ENCODE measurements at places on chromosomes 1 and 21.

DNA sequence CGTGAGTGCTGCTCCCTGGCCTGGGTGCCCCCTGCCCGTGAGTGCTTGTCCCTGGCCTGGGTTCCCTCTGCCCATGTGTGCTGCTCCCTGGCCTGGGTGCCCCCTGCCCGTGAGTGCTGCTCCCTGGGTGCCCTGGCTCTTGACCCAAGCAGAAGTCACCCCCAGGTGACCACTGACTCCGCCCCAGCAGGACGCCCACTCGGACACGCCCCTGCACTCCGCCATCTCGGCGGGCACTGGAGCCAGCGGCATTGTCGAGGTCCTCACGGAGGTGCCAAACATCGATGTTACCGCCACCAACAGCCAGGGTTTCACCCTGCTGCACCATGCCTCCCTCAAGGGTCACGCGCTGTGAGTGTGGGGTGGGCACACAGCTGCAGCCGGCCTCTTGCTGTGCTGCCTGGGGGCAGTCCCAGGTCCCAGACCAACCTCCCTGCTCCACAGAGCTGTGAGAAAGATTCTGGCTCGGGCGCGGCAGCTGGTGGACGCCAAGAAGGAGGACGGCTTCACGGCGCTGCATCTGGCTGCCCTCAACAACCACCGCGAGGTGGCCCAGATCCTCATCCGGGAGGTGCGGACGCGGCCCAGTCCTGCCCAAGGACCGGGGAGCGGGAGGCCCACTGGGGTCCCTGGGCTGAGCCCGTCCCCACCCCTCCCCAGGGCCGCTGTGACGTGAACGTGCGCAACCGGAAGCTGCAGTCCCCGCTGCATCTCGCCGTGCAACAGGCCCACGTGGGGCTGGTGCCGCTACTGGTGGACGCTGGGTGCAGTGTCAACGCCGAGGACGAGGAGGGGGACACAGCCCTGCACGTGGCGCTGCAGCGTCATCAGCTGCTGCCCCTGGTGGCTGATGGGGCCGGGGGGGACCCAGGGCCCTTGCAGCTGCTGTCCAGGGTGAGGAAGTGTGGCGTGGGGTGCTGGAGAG lies 3.9 kb upstream of the MMP23B start:
- no peak for DNase-seq

DNA sequence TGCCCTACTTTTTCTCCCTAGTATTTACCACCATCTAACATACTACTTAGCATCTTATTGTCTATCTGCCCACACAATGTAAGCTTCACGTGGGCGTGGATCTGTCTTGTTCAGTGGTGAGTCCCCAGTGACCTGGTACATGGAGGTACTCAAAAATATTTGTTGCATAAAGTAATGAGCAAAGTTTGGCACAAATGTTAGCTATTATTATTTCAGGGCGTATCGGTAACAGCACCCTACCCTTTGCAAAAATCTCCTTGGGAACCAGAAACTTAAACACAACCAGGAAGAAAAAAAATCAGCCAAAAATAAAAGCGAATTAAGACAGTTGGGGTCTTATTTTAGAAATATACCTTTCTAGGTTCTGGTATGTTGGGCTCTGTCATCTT lies 454 bp upstream of the NENF start:
- DNase-seq, result no peak

DNA sequence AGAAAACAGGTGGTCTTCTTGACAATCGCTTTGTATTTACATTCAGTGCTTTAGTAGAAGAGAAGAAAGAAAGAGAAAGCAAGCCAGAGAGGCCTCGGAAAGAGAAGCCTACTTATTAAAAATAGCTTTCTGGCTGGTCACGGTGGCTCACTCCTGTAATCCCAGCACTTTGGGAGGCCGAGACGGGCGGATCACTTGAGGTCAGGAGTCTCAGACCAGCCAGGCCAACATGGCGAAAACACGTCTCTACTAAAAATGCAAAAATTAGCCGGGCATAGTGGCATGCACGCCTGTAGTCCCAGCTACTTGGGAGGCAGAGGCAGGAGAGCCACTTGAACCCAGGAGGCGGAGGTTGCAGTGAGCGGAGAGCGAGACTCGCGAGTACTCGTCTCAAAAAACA lies 1.8 kb upstream of the SLC19A2 start:
- no peak for DNase-seq

GRCh38 chr1:206925106-206925736 lies 3.5 kb upstream of the FCMR start:
- no peak for DNase-seq

- DNase-seq, result no peak
Observed at GRCh38 chr1:228889289-228889688, 154.0 kb downstream of the RHOU start.

DNA sequence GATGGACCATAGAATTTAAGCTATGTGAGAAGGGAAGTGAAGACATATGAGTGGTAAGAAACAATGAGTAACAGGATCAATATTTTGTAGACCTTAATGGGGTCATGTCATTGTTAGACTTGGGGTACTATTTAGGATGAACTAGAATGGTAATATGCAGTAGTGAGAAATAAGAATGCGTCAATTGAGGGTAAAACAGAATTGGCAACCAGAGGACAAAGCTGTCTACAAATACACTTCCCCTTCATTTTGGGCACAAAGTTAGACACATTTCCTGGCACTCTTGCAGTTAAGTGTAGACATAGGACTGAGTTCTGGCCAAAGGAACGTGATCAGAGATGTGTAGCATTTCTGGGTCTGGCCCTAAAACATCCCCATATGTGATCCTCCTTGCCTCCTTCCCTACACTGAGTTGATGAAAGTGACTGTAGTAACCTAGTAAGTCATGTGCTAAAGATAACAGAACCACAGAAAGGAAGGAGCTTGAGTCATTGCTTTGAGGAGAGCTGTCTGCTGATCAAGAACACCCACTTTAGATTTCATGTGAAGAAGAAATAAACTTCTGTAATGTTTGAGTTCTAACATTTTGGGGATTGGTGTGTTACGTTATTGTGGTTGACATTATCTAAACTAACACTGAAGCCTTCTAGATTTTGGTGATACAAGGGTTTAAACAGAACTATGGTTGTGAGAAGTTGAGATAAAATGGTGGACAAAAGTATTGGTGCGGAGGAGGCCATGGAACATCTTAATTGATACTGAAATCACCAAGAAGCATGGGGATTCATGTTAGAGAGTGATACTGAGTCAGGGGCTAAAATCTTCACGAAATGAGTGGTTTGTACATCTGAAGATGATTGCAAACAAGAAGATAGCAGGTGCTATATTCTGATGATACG lies 41.7 kb downstream of the CD55 start:
- no peak for DNase-seq

- DNase-seq, result no peak
Observed at GRCh38 chr1:243287652-243288051, 31.8 kb downstream of the SDCCAG8 start.

DNA sequence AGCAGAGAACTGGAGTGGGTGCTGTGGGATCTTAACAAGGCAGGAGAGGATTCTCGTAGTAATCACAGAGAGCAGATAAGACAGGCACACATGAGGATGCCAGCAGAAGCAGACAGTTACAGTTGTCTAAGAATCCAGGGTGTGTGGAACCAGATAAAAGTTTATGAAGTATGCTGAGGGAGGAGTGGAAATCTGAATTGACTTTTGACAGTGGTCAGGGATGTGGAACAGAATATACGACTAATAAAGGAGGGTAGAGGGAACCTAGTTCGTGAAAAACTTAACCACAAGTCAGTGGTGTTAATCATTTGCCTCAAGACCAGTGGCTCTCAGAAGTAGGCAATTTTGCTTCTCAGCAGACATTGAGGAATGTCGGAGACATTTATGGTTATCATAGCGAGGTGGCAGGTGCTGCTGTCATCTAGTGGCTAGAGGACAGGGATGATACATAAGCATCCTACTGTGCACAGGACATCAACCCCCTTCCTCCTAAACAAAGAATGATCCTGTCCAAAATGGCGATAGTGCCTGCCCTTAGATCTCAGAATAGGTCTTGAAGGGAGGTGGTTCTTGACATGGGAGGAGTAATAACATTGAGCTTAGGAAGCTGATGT lies 3.0 kb downstream of the LRRC8D start:
- no peak for DNase-seq

DNA sequence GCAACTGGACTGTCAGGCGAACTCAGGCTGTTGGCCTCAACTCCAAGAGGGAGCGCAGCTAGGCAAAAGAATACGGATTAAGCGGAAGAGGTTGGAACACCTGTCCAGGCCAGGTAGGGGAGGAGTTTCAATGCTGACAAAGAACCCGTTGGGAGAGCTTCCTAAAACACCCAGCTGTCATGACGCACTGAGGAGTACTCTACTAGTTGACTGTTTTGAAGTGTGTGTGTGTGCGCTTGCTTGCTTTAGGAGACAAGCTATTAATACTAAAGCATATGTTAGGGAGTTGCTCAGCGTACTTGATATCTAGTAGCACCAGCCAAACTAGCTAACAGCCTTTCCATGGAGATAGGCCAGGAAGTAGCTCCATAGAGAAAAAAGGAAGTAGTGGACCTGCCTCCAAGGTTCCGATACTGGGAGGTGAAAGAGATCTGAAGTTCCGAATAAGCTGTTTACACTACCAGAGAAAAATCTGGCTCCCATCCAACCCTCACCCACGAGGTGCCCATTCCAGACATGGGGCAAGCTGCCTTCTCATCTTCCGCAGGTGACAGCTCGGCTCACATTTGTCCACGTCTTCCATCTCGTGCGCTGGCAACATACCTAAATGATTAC lies 974 bp upstream of the FNBP1L start:
- no peak for DNase-seq

- no peak for DNase-seq
Observed at GRCh38 chr1:159144571-159144970, 26.8 kb upstream of the CADM3 start.

DNA sequence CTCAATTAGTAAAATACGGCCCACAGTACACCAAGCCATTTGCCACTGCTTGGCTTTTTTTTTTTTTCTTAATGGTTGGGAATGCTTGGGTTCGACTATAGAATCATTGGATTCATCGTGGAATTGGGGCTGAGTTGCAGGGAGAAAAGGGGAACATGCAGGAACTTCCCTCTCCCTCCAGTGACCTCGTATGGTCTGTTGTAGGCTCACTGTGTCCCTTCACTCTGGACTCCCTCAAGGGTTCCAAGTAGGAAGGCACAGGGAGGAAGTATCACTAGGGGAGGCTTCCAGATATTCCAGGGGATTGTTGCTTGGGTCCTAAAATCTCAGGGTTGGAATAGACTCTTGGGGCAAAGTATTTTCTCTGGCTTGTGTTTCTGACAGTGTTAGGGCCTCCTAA lies 24.5 kb downstream of the PPFIA4 start:
- DNase-seq, result no peak

- DNase-seq, result no peak
Observed at GRCh38 chr1:152000964-152001630, 7.4 kb upstream of the S100A10 start.

DNA sequence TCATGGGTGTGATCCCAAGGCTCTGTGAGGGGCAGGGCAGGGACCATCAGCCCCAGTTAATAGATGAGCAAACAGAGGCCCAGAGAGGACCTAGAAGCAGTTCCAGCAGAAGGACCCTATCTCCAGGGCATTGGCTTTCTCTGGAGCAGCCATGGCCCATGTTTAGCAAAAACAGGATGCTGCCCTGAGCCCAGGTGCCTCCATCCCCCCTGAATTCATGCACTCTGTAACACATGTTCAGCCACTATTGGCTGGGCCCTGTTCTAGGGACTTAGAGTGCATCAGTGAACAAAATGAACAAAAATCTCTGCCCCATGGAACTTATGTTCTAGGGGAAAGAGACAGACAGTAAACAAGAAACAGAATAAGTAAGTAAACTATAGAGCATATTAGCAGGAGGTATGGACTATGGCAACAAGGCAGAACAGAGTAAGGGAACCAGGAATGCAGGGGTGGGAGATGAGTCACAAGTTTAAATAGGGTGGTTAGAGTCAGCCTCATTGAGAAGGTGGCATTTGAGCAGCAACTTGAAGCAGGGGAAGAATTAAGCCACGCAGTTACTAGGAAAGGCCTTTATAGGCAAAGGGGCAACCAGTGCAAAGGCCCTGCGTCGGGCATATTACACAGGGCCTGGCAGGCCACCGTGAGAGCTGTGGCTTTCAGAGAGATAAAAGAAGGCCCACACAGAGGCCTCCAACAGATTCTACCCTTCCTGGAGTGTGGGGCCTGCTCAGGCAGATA lies 185.9 kb upstream of the EDN2 start:
- no peak for DNase-seq

DNA sequence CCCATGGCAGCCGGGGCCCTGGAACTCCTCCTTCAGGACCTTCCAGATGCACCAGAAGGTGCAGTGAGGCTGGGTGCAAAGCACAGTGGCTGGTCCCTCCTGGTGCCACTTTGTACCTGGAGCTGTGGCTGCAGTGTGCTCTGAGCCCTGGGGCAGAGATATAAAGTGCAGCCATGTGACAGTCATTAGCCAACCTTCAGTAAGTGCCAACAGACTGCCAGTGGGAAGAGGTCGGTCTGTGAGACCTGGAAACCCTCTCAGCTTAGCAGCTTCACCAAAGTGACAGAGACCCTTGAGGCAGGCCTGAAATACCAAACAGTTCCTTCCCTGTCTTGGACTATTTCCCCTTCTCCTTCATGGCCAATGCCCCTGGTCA lies 26.7 kb upstream of the NGF start:
- no peak for DNase-seq

DNA sequence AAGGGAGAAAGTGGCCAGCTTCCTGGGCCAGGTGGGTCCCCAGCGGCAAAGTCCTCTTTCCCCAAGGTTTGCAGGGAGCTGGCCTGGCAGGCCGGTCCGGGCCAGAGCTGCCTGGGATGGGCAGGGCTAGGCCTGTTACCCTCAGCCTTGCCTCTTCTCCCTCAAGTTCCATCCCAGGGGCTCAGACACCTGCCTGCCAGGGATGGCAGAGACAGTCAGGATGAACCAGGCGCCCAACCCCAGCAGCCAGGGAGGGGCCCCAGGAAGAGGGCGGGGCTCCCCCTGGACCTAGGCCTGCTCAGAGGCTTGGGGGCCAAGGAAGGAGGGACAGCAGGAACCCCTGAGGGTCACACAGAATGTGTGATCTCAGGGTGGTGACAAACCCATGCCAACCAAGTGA lies 120.6 kb downstream of the CASZ1 start:
- no peak for DNase-seq

DNA sequence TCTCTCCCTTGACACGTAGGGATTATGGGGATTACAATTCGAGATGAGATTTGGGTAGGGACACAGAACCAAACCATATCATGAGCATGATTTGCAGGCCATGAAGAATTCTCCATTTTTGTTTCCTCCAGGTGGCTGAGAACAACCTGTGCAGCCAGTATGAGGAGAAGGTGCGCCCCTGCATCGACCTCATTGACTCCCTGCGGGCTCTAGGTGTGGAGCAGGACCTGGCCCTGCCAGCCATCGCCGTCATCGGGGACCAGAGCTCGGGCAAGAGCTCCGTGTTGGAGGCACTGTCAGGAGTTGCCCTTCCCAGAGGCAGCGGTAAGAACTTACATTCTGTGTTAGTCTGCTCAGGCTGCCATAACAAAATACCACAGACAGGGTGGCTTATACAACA lies 9.7 kb downstream of the MX1 start:
- no peak for DNase-seq

DNA sequence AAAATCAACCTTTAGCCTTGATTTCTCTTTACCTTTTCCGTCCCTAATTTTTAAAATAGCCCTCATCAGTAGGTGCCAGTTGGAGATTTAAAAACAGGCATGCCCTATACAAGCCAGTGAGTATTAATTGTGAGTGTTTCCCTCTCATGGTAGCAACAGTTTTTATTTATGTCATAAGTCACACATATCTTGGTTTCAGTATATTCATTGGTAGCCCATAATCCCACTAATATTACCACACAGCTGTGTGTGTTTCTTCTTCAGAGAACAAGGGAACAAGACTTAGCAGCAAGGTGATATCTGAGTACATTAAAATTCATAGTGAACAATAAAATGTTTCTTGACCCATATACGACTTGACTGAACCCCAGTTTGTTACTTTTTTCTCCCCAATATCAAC lies 68.6 kb upstream of the HSPA13 start:
- no peak for DNase-seq
